ENCODE measurements at places on chromosomes 7 and 10.

GRCh38 chr7:127850195-127850594 lies 181.0 kb downstream of the LRRC4 start:
- no peak for DNase-seq

- DNase-seq: no peak
Observed at GRCh38 chr7:79434867-79435266, 18.6 kb downstream of the MAGI2 start.

GRCh38 chr10:96995851-96996250 lies 163.8 kb downstream of the LCOR start:
- DNase-seq: no peak

DNA sequence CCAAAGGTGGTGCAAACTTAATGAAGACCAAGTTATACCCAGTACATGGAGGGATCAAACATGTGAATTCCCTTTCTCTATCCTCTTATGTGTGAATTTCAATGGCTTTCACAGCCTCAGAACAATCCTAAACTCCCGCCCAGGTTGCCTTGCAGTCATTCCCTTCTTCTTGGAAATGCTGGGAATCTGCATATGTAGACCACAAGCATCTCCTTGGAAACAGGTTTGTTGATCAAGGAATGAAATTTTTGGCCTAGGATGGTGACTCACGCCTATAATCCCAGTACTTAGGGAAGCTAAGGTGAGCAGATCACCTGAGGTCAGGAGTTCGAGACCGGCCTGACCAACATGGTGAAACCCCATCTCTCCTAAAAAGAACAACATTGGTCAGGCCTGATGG lies 77.8 kb upstream of the ABI1 start:
- no peak for DNase-seq

DNA sequence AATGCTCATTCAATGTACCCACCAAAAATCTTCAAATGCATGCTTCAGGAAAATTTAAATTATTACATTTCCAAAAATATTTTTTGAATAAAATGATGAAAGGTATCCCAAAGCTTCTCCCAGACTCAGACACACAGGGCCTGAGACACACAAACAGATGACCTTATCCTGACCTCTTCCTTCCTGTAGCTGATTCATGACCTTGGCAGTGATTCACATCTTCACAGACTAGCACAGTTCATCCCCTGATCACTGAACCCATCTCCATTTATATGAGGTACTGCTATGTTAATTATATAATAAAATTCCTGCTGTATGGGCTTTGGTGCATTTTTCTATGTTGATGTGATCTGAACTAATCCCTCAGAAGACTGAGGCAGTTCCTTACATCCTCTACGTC lies 265.0 kb upstream of the GLI3 start:
- DNase-seq: no peak

- no peak for DNase-seq
Observed at GRCh38 chr7:25083201-25083600, 41.9 kb downstream of the CYCS start.

DNA sequence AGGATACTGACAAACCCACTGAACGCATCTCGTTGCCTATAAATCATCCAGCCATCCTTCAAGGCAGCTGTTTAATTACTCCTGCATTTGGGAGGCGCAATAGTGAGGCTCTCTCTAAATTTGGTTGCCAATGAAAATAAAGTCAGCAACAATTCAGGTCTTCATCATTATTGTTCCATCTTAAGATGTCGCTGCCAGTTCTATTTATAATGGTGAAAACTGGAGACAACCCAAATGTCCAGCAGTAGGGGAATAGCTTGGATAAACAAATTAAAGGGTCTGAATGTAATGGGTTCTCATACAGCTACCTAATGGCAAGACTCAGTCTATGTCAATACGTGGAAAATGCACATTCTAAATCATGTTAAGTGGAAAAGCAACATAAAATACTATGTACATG lies 120.1 kb upstream of the PLXNA4 start:
- DNase-seq: no peak

GRCh38 chr7:46747869-46748576 lies 827.0 kb upstream of the IGFBP3 start:
- DNase-seq: no peak

DNA sequence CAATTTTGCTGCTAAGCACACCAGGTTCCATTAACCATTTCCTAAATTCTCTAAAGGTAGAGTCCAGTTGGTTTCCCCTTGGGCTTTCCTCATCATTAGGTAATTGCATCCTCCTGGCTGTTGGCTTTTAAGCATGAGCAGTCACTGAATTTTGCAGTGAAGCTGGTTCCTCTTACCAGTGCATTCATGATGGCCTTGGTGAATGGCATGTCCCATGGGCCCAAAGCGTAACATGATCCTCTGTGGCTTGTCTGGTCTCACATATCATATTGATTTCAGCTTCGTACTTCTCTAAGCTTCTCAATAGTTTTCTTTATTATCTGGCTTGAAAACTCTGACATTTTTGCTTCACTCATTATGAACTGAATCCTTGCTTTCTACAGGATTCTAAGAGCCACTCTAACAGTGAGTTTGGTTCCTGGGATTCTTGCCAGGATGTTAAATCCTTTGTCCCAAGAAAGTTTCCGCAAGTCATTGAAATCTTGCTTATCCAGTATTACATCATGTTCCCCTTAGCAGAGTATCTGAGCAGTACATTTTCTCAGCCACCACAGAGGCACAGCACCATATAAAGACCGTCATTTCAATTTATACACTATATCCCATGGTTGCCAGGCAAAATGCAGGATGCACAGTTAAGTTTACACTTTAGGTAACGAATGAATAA lies 134.2 kb downstream of the PTN start:
- no peak for DNase-seq

- DNase-seq: no peak
Observed at GRCh38 chr7:142057101-142057500, 54.4 kb upstream of the MGAM2 start.

DNA sequence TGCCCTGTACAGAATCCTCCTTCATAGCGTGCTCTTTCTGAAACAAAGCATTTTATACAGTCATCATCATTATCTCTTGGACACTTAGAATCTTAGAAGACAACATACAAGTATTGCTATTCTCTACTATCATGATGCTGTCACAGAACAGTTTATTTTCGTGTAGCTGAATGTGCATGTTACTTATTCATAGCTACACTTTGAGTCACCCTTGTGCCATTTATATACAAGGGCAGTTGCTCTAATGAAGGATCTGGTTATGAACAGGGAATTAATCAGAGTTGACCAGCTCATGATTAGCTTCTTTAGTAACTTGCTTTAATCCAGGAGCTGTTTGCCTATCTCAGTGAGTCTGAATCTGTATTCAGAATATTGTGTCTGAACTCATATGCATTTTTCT lies 11.2 kb downstream of the CASP2 start:
- no peak for DNase-seq

- DNase-seq: no peak
Observed at GRCh38 chr10:33099748-33100147, 141.7 kb upstream of the ITGB1 start.

- DNase-seq: no peak
Observed at GRCh38 chr7:47763063-47763974, 181.4 kb upstream of the TNS3 start.

DNA sequence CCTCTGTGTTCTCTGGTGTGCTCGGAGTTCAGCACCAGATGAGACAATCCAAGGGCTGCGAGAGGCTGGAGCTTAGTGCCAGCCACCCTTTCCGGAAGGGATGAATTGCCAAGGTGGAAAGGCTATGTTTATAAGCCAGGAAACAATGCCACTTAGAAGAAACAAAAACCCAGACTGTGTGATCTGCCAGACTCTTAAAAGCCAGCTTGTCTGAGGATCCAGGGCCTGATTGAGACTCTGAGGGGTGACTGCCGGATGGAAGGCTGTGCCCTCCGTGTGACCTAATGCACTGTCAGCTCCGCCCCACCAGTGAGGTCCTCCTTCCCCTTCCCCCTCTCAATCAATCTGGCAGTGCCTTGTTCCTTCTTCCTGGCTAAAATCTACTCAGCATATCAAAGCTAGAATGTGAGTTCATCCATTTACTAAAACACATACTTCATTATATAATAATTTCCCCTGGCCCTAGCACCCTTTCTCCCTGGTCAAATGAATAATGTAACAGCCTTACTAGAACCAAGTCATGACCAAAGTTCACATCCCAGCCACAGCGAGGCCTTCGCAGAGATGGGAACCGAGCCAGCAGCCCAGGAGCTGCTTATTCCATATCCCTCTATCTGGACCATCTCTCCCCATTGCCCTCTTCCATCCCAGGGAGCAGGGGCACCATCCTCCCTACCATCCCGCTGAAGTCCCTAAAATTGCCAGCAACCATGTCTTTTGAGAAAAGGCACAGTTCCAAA lies 25.5 kb downstream of the FAM107B start:
- no peak for DNase-seq

DNA sequence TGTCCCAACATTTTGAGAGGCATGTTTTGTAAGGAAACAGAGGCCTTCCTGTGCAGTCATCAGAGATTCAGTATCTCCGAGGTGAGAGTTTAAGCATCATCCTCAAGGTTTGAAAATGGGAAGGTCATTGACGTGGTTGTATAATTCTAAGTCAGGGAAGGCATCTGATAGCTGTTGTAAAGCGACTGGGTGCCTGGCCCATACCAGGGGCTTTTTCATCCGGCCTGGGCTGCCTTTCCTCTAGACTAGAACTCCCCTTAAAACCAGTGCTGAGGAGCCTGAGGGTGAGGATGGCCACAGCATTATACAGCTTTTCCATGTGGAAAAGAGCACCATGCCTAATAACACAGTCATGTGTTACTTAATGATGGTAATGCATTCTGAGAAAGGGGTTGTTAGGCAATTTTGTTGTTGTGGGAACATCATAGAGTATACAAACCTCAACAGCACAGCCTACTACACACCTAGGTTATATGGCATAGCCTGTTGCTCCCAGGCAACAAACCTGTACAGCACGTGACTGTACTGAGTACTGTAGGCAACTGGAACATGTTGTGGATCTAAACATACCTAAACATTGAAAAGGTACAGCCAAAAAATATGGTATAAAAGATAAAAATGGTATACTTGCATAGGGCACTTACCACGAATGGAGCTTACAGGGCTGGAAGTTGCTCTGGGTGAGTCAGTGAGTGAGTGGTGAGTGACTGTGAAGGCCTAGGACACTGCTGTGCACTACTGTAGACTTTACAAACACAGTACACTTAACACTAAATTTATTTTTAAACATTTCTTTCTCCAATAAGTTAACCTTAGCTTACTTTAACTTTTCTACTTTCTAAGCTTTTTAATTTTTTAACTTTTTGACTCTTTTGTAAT lies 13.5 kb upstream of the CACUL1 start:
- no peak for DNase-seq

GRCh38 chr10:118966076-118966849 lies 63.3 kb upstream of the NANOS1 start:
- peak; percentile 49 for DNase-seq

GRCh38 chr10:114359041-114359952 lies 45.0 kb downstream of the AFAP1L2 start:
- DNase-seq: no peak

DNA sequence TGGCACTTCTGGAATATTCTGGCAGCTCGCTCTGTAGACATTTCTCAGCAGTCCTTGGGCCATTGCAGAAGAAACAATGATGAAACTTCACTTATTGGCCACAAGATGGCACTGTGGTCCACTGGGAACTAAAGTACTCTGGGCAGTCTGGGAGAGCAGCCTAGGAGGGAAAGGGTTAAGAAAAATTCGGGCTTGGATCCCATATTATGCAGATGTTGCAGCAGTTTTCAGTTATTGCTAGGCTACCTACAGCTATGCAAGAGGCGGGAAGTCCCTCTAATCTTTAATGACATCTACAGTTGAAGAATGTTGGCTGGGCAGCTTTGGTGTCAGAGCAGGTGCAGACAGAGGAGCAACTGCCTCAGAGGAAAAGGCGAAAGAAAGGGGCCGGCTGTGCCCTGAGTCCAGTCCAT lies 201.7 kb upstream of the PRSS58 start:
- peak; percentile 56 for DNase-seq

GRCh38 chr10:91319336-91319735 lies 90.8 kb upstream of the HECTD2 start:
- no peak for DNase-seq

GRCh38 chr10:110742801-110743200 lies 98.7 kb downstream of the RBM20 start:
- no peak for DNase-seq

- no peak for DNase-seq
Observed at GRCh38 chr7:130292682-130293257, at the start of gene CPA4. Gene CPA4 (plus strand): TSS chr7:130293161. CDS start chr7:130293181, 20 bp downstream.

DNA sequence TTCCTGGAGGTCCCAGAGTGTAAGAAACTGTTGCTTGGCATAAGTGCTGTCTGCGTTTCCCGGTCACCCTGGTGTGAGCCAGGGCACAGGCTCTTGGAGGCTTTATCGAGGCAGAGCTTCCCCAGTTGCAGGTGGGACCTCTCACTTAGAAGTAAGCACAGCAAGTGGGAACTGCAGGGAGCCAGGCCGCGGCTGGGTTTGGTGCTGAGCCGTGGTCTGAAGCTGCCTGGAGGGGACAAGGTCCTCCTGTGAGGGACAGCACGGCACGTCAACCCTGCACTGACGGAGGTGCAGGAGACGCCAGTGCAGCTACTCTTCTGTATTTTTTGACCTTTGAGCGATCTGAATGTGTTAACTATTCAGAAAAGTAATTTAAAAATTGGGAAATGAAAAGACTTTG lies 55.8 kb upstream of the PFKFB3 start:
- DNase-seq: no peak

- DNase-seq: no peak
Observed at GRCh38 chr10:34655286-34656170, 159.6 kb downstream of the PARD3 start.

- DNase-seq: no peak
Observed at GRCh38 chr7:132066761-132067171, 509.5 kb downstream of the PLXNA4 start.

- no peak for DNase-seq
Observed at GRCh38 chr10:4006051-4006450, 221.0 kb upstream of the KLF6 start.

- DNase-seq: no peak
Observed at GRCh38 chr10:74488907-74489306, 337.5 kb upstream of the KAT6B start.

All from right forelimb (tissue), 1 donor.